ENCODE measurements at places on chromosomes 3 and 15.

GRCh38 chr15:63990454-63990853 is 55.8 kb downstream of the DAPK2 start:
- DNase-seq = no peak

GRCh38 chr3:113261626-113262303 is 50.4 kb downstream of the BOC start:
- DNase-seq = no peak

- DNase-seq = no peak
These were observed 120.8 kb downstream of the FEZF2 start for GRCh38 chr3:62252438-62253157.

DNA sequence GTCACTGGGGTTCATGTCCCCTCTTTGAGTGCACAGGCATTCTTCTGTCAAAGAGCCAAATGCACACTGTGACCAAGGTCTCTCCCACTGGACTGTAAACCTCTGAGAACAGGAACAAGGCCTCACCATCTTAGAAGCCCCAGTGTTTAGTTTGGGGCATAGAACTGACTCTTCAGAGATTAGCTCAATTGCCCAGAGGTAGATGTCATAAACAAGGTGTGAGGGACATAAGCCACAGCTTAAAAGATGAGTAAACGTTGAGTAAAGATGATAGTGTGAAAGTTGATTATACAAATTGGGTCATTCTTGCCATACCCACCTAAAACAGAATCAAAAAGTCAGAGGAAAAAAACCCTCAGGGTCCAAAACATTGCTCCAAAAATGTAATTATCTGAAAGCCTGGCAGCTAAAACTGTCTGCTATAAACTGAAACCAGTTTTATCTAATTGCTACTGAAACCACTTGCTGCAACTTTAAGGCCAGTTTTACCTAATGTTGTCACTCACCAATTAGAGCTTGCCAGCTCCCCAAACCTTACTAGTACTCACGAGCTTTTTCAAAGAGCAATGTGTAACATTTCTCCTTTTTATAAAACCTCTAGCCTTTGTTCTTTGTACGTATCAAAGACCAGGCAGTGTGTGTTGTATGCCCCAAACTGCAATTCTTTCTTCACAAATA is 415.2 kb downstream of the RAP2B start:
- no peak for DNase-seq

GRCh38 chr3:12870942-12871341 is 29.6 kb upstream of the RPL32 start:
- no peak for DNase-seq

GRCh38 chr3:58874795-58875194 is 175.0 kb downstream of the CFAP20DC start:
- DNase-seq = no peak

DNA sequence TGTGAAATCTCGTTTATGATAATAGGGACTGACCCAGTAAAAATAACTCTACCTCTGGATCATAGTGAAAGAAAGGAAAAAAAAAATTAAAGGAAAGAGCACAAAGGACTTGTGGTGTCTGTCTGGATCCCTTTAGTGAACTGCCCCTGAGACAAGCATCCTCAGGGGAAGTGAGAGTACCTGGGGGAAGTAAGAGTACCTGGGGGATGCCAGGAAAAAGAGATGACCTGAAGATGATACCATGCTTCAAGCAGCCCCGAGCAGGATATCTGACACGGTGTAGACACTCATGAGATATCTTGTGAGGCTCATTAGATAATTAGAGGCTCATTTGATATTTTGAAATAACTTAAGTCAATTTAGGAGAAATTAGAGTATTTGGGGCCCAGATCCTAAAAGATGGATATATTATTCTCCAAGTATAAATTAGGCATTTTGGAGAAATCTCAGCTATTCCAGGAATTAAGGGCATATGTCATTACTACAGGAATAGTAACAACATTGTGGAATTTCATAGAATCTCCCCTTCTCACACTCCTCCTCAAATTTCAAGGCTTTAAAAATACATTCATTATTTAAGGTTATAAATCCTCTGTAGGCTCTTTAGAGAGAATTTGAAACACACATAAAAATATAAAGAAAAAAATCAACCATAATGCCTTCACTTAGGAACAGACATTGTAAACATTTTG is 36.3 kb upstream of the PSMD6 start:
- no peak for DNase-seq

- DNase-seq = no peak
These were observed 250.7 kb upstream of the TBL1XR1 start for GRCh38 chr3:177447938-177448337.

- no peak for DNase-seq
These were observed 20.9 kb upstream of the MUC20 start for GRCh38 chr3:195699860-195700259.

DNA sequence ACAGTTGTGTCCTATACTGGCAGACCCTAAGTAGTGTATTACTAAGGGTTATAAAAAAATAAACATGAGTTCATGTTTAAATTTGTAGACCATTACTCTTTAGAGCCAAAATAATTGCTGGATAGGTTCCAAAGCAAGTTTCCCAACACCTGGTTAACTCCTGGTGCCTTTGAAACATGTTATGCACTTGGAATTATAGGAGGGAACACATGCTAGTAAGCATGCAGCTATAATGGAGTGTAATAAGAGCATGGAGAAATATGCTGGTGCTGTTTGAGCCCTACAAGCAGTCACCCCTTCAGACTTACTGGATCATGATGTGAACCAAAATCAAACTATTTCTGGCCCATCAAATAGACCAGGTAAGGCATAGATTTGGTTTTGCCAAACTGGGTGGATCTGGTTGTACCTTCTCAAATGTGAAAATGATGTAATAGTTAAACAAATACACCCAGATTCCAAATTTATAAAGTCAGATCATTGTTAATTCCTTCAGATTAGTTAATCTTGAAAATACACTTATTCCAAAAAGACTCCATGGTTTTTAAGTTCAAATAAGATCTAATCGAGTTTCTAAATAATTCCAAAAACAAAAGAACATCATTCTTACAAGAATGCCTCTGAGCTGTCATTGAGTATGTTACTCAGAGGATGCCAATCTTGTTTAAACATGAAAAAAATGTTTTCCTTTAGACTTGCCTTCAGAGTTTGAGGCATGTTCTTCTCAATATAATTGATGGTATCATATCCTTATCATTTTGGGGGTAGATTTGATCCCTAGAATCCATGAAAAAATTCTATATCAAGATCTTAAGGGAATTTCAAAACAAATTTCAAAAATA is 69.3 kb downstream of the LRRC28 start:
- no peak for DNase-seq

- peak; percentile 78 for DNase-seq
These were observed 35.0 kb downstream of the PLOD2 start for GRCh38 chr3:146125951-146126350.
